ENCODE measurements at places on chromosomes 16 and 17. TPM values are rescaled to one million over a fixed set of nuclear protein-coding genes. Genes with fewer than 3 reads are reported as not detected.

BIRC5 gene
- 1.0 TPM for total RNA-seq

ANKS4B gene
- total RNA-seq, result not detected

CACNA1H gene
- not detected for total RNA-seq

SGCA gene
- 2.2 TPM for total RNA-seq

CHST4 gene
- total RNA-seq, result not detected

CDRT4 gene
- 3.6 TPM for total RNA-seq

POLR3E gene
- 92.3 TPM for total RNA-seq

SOCS3 gene
- total RNA-seq, result 79.9 TPM

GSG1L gene
- total RNA-seq, result not detected

HOXB1 gene
- total RNA-seq, result not detected

All from activated B cell treated with CpG ODN at 0.5 μM for 24 hours (primary cell).